Temporal lobe (tissue), 4 donors: ENCODE measurements at places on chromosomes 12 and 14. TPM values are rescaled to one million over a fixed set of nuclear protein-coding genes. Genes with fewer than 3 reads are reported as not detected.

Gene REP15
- total RNA-seq, result 1.7 TPM

Gene DNAH10
- total RNA-seq, result 23.8 TPM

Gene SSTR1
- 12.0 TPM for total RNA-seq

Gene KRT6B
- total RNA-seq, result 0.25 TPM

Gene HIF1A
- total RNA-seq, result 114 TPM

Gene GNB3
- total RNA-seq, result 0.74 TPM

Gene LRP1-AS
- total RNA-seq, result not detected

Gene ALKBH1
- total RNA-seq, result 8.9 TPM

Gene ADSS1
- total RNA-seq, result 2.0 TPM

Gene DPPA3
- not detected for total RNA-seq

Gene GAS2L3
- 57.3 TPM for total RNA-seq

Gene BCL2L14
- total RNA-seq, result 0.25 TPM

Gene ADCY4
- total RNA-seq, result 1.7 TPM

Gene NRIP2
- total RNA-seq, result 0.25 TPM

Gene KERA
- 1.2 TPM for total RNA-seq

Gene STYK1
- total RNA-seq, result 3.9 TPM
